HTR-8/SVneo (cell line): ENCODE measurements at places on chromosomes 13 and 19.
A peak's percentile ranks its signal among the peaks of the same experiment; 100 is the strongest.

DNA sequence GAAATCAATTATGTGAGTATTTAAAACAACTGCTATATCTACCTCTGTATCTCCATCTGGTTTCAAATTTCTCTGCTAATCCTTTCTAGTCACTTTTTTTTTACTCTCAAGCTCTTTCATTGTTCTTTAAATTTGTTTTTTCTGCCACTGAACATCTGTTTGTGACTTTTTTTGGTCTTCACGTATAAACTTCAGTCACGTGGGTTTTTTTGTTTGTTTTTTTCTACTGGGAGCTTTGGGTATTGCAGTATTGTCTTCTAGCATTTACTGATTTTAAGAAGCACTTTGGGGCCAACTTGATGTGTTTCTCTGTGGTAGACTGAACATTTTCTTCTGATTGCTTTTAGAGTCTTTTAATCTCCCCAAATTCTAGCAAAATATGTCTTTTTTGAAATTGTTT lies 262.6 kb upstream of the RXFP2 start:
- no peak for DNase-seq

DNA sequence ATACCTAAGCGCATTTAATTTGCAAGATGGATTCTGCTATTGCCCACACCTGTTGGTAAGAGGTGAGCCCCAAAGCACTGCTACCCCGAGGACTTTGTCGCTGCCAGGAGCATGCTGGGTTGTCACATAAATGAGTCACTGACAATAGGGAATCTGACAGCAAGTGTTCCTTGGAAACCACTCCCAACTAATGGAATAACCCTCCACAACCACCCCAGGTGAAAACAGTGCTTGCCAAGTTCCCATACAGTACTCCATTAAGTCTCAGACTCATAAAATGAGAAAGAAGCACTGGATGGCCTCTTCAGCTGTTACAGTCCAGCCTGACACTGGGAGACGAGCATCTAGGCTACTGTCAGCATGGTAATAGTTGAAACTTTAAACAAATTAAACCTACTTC lies 108.6 kb downstream of the EFNB2 start:
- DNase-seq: no peak

DNA sequence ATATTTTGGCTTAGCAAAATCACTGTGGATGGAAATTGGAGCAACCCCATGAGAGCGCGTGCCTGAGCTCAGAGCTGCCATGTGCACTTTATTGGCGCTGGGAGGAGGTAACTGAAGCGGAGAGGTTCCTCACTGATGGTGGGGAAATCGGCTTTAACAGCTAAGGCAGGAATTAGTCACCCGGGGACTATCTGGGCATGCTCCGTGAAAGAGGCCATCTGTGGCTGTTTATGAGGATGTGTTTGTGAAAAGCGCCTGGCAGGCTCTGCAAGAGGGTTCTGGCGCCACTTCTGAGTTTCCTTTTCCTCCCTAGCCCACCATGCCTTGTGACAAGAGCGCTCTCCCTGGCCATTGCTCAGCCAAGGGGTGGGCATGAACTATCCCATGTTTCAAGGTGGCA lies 815.6 kb downstream of the UQCRFS1 start:
- DNase-seq: no peak

- no peak for DNase-seq
Measured at GRCh38 chr13:94702181-94703041, 9.9 kb downstream of the SOX21 start.

- no peak for DNase-seq
Measured at GRCh38 chr19:40827386-40828247, 22.6 kb downstream of the CYP2A6 start.

- DNase-seq: no peak
Measured at GRCh38 chr19:54902061-54902460, 3.9 kb upstream of the NCR1 start.

GRCh38 chr19:24057144-24057543 lies 29.8 kb upstream of the ZNF254 start:
- DNase-seq: no peak

GRCh38 chr19:47757617-47758442 lies 12.5 kb downstream of the NOP53 start:
- no peak for DNase-seq

- peak; percentile 55 for DNase-seq
Measured at GRCh38 chr13:43132257-43132656, 108.9 kb downstream of the DNAJC15 start.

GRCh38 chr19:58059003-58059670 lies at the start of gene ZNF135:
TSS of gene ZNF135 (plus strand) at chr19:58059282. CDS start at chr19:58060003, 721 bp downstream.
- DNase-seq: peak; percentile 69

- DNase-seq: no peak
Measured at GRCh38 chr19:7196763-7197118, 97.5 kb downstream of the INSR start.

DNA sequence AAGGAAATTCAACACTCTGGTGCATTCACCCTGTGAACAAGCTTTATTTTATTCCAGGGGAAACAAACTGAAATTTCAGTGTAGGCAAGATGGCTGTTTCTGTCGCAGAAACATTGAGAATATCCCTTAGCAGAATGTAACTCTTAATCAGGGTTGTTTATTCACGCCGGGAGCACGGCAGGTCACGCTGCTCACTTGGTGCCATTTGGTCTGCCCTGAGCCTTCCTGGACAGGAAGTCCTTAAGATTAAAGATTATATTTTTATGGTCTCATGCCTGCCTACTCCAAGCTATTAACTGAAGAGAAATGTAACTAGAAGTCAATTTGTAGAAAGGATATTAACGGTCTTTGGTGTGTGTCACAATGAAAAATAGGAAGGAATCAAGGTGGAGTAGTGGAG lies 185.3 kb upstream of the ARGLU1 start:
- no peak for DNase-seq

DNA sequence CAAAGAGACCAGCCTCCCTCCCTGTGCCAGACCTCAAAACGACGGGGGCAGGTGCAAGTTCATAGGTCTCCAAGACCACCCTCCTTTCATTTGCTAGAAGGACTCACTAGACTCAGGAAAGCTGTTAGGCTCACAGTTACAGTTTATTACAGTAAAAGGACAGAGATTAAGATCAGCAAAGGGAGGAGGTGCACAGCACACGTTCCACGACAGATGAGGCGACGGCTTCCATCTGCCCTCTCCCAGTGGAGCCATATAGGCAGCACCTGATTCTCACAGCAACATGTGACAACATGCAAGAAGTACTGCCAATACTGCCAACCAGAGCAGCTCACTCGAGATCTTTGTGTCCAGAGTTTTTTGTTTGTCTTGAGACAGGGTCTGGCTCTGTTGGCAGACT lies 9.4 kb upstream of the CEACAM19 start:
- no peak for DNase-seq

GRCh38 chr13:49495783-49496762 lies at the start of gene PHF11:
TSS of gene PHF11 (plus strand) at chr13:49495953. CDS start at chr13:49496002, 49 bp downstream.
- DNase-seq: peak; percentile 44

- no peak for DNase-seq
Measured at GRCh38 chr19:5448374-5448773, 6.8 kb upstream of the ZNRF4 start.

DNA sequence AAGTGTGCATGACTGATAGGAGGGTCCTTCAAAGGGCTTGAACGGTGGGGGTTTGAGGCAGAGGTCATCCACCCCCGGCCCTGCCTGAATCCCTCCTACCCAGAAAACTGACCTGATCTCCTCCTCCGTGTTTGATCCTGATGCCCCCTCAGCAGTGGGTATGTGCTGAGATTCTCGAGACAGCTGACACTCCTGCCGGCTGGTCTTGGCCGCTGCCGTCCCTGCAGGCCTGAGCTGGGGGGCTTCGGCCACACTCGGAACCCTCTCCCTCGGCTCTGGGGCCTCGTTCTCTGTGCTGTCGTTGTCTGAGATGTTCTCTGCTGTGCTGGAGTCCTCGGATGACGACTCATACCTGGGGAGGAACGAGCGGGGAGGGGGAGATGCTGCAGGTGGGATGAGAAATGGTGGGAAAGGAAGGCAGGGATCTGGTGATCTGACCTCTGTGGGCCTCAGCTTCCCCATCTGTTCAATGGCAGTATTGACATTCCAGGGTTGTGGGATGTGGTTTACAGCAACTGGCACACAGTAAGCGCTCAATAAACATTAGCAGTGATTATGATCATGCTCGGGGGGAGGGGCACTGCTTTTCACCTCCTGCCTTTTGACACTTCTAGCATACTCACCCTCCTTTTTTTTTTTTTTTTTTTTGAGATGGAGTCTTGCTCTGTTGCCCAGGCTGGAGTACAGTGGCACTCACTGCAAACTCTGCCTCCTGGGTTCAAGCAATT lies 20.7 kb downstream of the KANK2 start:
- no peak for DNase-seq
